Right renal pelvis (tissue), 4 donors: ENCODE measurements at places on chromosomes 16 and 17. TPM values are rescaled to one million over a fixed set of nuclear protein-coding genes. Genes with fewer than 3 reads are reported as not detected.

DNA sequence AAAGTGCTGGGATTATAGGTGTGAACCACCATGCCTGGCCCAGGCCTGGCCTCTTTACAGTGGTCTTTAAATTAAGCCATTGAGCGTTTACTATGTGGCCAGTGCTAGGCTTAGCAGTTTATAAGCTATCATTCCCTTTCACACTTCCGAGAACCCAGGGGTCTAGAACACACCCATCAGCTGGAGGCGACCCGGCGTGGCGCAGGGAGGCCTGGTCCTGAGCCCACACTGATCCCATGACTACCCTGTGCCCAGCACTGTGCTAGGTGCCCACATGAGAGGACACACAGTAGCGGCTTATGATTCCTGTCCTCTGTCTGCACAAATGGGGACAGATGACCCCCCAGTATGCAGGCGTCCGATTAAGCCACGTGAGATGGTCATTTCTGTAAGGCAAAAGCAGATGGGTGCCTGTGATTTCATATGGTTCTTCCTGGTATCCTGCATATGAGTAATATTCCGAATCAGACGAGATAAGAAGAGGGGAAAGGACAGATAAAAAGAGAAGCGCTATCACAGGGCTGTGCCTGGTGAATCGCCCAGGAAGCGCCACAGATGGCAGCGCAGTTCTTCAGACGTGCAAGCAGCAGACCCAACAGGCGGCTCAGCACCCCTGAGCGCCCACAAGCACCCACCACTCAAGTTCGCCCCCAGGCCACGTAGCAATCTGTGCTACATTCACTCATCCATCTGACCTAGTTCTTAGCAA lies 5.3 kb downstream of the OSGIN1 start:
- no peak for DNase-seq

DNA sequence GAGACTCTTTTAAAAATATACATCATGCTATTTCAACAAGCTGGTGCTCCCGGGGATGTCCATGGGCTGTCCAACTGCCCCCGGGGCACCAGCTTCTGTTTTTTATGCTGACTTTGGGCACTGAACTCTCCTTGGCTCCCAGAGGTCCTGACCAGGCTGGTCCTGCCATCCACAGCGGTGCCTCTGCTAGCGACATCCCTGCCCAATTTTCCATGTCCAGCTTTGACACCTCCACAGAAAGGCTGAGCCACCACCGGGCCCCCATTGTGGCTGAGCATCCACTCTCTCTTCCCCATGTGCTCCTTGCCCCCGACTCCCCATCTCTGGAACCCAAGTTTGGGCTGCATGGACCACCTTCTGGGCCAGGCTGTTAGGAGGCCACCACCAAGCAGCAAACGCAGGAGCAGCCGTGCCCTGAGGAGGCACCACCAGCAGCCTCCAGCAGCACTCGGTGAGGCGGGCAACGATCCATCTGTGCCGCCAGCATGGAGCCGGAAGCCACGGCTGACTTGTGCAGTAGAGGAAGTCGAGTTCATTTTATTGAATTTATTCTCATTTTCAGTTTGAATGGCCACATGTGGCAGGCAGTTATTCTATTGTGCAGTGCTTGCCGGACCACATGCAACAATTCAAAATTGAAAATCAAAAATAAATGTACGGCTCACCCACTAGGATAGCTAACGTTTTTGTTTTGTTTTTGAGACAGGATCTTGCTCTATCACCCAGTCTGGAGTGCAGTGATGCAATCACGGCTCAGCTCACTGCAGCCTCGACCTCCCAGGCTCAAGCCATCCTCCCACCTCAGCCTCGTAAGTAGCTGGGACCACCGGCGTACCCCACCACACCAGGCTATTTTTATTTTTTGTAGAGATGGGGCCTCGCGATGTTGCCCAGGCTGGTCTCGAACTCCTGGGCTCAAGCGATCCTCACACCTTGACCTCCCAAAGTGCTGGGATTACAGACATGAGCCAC lies 2.8 kb upstream of the MEAK7 start:
- no peak for DNase-seq

DNA sequence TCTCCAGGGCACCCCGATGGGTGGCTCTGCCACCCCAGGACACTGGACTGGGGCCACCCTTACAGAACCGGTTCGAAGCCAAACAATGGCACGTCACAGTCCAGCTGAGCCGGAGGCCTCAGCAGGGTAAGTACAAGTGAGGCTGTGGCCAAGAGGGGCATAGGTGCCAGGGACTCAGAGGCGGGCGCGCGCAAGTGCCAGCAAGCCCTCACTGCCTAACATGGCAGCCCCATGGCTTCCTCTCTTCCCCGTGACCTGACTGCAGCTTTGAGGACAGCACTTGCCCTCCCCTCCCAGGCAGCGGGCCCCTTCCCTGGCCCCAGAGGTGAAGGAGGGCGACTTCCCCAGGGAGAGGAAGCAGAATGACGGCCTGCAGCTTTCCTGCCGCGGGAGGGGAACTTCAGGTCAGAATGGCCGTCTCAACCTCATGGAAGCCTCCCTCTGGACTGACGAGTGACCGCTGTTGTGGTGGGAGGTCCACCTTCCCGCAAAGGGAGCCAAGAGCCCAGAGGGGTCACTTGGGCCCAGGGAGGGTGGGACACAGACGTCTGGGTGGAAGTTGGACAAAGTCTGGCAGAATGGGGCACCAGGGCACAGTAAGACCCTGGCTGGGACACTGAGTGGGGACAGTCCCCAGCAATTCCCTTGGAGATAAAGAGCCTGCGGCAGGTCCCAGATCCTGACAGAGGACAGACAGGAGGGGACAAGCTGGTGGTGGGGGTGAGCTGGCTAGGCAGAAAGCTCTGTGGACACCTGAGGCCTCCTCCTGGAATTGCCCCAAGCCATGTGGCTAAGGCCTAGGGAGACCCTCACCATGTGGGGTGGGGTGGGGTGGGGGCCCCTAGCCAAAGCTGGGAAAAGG lies 52.1 kb upstream of the TOB1 start:
- DNase-seq, result no peak

- DNase-seq, result peak; percentile 52
Measured at GRCh38 chr16:6643080-6643686, 689.5 kb upstream of the RBFOX1 start.

The CDH3 gene
- polyA plus RNA-seq, result 72.7 TPM

The LPO gene
- polyA plus RNA-seq, result 0.29 TPM
